ENCODE measurements at places on chromosomes 5 and 9.

DNA sequence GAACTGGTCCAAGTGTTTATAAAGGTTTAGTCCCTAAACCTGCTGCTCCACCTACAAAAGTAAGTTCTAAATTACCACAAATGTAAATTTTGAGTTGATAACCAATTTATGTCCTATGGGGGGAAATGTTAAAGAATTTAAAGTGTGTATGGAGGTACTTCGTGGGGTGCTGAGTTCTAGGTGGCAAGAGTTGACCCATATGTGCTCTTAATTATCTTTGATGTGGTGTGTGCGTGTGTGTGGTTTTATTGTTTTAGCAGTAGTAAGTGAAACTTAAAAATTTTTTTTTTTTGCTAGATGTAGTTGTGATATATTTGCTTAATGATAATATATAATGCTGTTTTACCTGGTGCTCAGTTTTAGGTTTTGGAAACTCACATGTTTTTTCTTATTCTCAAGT lies 72.6 kb downstream of the GPBP1 start:
- no peak for DNase-seq

DNA sequence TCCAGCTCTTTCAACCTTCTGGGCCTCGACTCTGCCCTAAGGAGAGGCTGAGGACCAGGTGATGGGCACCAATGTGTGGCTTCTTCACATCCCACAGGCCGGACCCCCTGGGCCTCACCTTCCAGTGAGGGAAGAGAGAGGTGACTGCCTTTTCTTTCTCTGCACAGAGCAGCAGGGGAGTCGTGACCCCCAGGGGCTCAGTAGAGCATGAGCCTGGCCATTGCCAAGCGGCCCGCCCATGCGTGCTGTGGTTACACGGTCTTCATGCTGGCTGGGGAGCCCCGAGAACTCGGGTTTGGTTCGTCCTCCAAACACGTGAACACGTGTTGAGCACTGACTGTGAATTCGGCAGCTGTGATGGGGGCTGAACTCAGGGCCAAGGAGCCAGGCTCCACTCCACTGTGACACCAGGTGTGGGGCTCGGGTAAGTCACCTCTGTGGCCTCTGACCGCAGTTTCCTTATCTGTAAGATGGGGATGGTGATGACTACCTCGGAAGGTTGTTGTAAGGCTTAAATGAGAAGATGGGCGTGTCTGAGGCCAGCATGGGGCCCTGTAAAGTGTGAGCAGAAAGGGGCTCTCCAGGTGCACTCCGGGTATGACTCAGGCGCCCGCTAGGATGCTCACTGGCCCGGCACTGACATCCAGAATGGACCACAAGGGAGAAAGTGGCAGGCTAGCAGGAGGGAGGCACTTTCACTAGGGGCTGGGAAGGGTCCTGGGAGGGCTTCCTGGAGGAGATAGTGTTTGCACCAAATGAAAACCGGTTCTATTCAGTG lies 13.4 kb upstream of the GRHPR start:
- DNase-seq, result no peak

DNA sequence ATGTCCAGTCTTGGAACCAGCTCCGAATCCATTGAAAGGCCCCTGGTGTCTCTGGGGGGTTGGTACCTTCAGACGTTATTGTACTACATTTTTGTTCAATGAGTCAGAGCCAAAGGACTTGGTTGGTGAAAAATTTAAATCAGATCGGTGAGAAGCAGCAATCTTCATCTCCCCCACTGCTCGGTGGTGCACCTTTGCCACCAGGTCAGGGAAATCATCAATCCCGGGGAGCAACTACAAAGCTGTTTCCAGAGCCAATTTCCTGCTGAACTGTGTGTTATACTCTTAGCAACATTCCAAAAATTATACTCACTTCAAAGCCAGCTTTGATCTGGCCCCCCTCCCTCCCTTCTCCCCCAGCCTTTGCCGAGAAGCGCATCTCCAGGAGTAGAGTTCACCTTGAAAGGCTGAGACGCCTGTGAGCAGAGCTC lies 375.2 kb upstream of the WWC1 start:
- DNase-seq, result no peak

DNA sequence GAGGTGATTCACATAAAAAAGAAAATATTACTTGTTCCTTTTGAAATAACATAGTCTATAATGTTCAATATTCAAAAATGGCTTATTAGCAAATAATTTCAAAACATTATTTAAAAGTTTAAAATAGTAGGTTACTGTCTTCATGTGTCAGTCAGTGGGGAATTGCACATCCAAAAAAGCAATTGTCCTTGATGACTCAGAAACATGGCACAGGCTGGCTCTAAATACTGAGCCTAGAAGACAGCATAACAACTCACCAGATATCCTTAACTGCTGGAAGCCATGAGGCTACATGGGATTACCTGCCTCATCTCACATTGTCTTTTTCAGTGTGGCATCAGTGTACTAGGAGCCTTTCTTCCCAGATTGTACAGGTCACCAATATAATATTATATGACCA lies 439.5 kb upstream of the RGMB start:
- no peak for DNase-seq

DNA sequence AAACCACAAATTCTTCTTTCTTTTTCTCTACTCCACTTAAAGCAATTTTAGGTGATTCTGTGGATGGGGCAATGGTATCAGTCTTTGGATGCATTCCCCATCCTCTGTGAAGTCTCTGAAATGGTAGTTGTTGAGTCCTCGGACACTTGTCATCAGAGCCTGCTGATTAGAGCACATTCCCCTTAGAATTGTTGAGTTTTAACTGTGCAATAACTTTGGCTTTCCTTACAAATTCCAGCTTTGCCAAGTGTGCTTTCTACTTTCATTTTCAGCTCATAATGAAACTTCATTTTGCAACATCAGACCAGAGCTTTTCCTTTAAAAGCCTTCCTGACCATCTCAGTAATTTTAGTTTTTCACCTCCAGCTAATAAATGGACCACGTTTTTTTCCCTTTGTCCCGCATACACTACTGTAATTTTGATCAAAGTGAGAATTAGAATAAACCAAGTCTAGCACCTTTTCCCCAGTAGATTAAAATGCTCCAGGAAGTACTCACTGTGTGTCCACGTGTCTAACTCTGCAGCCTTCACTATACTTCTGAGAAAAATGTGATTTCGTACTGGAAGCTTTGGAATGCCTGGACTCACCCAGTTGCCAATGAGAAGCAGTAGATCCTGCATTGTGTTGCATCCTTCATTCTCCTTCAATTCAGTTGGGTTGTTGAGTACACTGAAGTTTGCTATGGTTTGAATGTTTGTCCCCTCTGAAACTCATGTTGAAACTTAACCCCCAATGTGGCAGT lies 135.6 kb downstream of the NTRK2 start:
- no peak for DNase-seq

DNA sequence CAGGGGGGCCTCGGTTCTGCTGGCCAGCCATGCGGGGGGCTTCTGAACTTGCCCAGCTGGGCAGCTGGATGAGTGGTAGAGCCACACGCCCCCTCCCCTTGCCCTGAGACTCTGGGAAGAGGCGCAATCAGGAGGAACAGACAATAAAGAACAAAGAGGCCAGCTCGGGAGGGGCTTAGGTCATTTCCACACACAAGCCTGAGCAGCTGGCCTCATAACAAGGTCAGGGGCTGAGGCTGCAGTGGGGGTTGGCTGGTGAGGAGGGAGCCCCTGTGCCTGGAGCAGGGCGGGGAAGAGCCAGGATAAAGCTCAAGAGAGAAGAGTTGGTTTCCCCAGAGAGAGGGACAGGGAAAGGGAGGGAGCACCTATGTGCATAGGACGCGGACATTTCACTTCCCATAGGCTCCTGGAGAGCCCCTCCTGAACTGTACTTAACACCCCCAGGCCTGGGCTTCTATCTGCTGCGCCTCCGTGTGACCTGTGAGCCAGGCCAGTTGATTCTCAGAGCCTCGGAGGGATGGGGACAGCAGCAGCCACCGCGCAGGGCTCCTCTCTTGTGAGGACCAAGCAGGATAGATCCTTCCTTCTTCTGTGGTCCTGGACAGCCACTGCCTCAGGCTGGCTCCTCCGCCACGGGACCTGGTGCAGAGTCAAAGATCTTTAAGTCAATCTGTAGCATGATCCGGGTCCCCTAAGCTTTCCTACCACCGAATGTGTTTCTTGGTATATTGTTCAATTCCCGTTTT lies 75.3 kb upstream of the GGTA1 start:
- DNase-seq, result no peak
